ENCODE measurements at places on chromosomes 6 and 20.

GRCh38 chr6:11282245-11282644 lies 49.8 kb upstream of the NEDD9 start:
- DNase-seq, result no peak

DNA sequence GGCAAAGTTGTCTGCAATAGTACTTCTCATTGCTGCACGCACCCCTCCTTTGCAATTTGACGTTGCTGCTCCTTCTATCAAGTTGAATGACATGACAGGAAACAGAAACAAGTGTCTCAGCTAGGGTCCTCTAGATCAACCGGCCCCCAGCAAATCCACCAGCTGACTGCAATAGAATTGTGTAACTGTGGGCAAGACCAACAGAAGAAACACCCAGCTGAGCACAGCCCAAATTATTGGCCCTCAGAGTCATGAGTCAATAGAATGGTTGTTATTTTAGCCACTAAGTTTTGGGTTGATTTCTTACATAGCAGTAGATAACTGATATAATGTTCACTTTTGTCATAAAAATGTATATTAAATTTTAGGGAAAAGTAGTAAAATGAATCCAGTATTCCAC lies 202.7 kb downstream of the MAFB start:
- DNase-seq, result no peak

- DNase-seq, result no peak
Measured at GRCh38 chr6:77178821-77179220, 284.5 kb downstream of the HTR1B start.

DNA sequence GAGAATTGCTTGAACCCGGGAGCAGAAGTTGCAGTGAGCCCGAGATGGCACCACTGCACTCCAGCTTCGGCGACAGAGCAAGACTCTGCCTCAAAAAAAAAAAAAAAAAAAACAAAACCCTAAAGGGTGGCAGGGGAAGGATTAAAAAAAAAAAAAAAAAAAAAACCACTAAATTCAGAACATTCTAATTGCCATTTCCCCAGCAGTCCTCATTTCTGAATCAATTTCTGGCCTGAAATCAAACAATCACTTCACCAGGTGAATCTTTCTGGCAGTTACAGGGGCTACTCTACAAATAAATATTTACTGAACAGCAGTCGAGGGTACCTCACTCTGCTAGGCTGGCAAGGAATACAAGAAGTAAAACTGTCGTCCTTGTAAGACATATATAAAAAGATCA lies 1.2 kb downstream of the UQCC1 start:
- DNase-seq, result no peak

- no peak for DNase-seq
Measured at GRCh38 chr20:10731190-10731965, 57.6 kb upstream of the JAG1 start.

- no peak for DNase-seq
Measured at GRCh38 chr6:132089173-132089572, 138.0 kb upstream of the CCN2 start.

- DNase-seq, result no peak
Measured at GRCh38 chr20:54221996-54222890, 14.4 kb downstream of the PFDN4 start.

- no peak for DNase-seq
Measured at GRCh38 chr6:22530506-22530905, 38.9 kb upstream of the HDGFL1 start.

- DNase-seq, result no peak
Measured at GRCh38 chr6:45566882-45567281, 189.1 kb upstream of the SUPT3H start.

- no peak for DNase-seq
Measured at GRCh38 chr6:38095054-38095453, 275.5 kb downstream of the ZFAND3 start.

DNA sequence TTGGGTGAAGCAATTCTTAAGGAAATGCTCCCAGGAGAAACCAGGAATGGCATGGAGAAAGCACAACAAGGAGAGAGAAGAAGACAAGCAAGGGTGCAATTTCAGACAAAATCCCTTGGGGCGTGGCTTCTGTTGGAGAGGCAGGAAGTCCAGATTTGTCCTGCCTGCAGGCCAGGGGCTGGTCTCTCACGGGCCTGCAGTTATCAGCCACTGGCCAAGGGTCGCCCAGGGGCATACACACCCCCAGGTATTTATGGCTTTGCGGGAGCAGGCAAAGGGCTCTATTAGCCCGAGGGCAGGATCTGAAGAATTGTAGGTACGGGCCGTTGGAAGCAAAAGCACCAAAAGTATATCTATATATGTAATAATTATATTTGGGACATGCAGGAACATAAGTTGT lies 87.7 kb downstream of the IYD start:
- DNase-seq, result no peak

GRCh38 chr6:35073211-35073610 lies 67.9 kb downstream of the TCP11 start:
- DNase-seq, result no peak

DNA sequence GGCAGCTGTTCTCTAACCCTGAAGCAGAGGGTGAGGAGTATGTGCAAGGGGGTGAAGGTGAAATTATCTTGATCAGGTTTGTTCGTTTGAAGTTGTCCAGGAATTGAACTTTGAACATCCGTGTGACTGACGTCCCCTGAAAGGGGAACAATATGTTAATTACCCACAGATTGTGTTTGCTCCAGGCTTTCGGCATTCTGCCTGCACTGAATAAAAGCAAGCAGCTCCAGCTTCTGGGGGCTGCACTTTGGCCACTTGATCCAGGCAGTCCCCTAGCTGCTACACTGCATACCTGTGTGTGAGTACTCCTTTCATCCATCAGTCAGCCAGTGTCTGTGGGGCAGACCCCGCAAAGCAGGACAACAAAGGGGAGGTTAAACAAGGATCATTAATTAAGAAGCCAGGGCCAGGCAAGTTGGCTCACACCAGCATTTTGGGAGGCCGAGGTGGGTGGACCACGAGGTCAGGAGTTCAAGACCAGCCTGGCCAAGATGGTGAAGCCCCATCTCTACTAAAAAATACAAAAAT lies 104.8 kb upstream of the BTN3A2 start:
- no peak for DNase-seq

DNA sequence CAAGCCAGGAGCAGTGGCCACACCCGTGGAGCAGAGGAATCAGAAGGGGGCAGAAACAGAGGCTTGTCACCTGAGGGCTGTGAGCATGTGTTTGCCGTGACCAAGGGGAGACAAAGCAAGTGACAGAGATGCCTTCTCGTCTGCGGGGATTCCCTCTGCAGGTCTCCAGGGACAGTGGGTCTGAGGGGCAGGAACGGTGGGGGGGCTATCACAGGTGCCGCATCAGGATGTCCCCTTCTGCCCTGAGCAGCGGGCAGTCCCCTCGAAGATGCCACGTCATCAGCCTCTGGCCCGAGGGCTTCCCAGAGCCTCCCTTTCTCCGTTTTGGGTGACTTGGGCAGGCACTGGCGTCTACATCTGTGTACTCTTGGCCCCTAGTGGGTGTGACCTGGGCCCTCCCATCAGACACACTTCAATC lies 338.7 kb downstream of the PREX1 start:
- DNase-seq, result no peak

DNA sequence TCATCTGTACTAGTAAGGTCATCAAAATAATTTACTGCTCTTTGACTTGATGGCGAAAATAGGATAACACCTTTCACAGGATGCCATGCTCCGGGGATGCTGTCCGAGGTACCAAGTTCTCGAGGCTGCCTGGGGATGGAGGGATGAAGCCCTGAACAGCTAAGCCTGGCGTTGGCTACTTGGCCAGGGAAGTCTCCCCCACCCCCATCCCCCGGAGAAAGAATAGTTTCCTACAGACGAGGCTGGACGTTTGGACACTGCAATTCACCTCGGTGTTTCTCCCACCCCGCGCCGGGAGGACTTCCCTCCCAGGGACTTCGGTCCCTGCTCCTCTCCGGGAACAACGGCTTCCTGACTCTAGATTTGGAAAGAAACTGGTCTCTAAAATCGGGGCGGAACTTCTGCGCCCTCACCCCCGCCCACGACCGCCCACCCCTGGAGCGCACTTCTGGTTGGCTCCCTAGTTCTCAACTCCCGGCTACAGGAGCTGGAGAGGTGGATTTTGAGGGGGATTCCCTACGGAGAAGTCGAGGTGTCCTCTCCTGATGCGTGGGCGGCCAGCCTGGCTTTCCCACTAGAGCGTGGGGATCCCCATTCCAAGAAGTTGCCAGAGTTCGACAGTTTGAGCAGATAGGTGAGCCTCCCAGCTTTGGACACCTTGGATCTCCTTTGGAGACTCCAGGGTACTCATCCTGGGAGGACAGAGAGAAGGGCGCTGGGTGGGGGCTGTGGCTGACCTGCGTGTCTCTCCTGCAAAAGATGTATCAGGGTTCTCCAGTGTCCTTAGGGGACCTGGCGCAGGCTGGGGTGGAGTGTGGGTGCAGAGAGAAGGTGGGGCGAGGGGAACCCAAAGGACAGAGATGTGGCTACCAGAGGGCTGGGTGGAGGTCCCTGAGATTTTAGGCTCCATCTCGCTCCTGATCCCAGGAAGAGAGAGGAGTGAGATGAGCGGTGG lies 1.1 kb downstream of the PCSK2 start:
- no peak for DNase-seq

GRCh38 chr6:157246048-157246630 lies 77.2 kb downstream of the TMEM242 start:
- no peak for DNase-seq
